Panc1 (cell line): ENCODE measurements at places on chromosomes 16 and 17.

- DNase-seq, result no peak
These were observed 12.9 kb downstream of the ZNRF1 start for GRCh38 chr16:75011634-75012307.

DNA sequence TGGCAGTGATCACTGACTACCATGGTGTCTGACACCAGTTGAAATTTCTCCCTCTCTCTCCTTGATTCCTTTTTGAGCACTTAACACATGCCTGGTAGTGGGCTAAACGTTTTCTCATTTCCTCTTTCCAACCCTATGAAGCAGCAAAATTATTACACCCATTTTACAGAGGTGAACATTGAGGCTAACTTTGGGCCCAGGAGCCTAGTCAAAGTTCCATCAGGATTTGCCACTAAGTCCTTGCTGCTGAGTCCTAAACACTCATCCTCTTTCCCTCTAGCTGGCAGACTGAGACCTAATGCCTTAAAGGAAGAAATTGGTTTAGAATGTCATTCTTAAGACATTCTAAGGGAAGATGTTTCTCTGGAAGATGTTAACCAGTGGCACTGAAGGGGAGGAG lies 74.7 kb upstream of the IRX3 start:
- DNase-seq, result no peak

DNA sequence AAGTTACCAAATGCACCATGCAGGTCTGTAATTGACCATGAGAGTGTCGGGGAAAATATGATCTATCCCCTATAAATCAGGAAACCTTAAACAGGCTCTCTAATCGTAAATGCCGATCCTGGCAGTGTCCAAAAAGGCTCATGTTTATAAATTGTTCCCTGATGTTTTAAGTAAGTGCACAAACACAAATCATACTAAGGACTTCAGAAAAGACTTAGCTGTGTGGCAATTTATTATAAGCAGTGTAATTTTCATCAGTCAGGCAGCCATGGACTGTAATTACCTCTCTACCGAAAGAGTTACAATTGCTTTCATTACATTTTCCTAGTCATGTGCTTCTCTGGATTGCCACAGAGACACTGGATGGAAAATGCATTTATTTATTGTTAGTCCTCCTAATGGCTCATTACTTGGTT lies 73.4 kb upstream of the COX10 start:
- DNase-seq, result no peak

- no peak for DNase-seq
These were observed 213.8 kb downstream of the HS3ST3A1 start for GRCh38 chr17:13387952-13388351.

GRCh38 chr17:75712446-75712845 lies 8.8 kb upstream of the ITGB4 start:
- DNase-seq, result no peak

DNA sequence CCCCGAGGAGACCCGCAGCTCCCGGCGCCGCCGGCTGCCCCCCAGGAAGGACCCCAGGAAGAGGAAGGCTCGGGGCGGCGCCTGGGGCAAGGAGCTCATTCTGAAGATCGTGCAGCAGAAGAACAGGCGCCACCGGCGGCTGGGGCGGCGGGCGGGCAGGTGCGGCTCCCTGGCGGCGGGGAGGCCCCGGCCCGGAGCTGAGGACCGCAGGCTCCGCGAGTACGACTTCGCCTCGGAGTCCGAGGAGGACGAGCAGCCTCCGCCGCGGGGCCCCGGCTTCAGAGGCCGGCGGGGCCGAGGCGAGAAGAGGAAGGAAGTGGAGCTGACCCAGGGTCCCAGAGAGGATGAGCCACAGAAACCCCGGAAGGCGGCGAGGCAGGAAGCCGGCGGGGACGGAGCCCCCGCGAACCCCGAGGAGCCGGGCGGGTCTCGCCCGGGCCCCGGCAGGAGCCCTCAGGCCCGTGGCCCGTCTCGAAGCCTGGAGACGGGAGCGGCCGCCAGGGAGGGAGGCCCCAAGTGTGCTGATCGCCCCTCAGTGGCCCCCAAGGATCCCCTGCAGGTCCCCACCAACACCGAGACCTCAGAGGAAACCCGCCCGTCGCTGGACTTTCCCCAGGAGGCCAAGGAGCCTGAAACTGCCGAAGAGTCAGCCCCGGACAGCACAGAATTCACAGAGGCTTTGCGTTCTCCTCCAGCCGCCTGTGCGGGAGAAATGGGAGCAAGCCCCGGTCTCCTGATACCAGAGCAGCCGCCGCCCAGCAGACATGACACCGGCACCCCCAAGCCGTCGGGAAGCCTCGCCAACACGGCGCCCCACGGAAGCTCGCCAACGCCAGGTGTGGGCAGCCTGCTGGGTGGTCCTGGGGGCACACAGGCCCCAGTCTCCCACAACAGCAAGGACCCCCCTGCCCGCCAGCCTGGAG lies 22.3 kb upstream of the ZFPM1 start:
- DNase-seq, result no peak

DNA sequence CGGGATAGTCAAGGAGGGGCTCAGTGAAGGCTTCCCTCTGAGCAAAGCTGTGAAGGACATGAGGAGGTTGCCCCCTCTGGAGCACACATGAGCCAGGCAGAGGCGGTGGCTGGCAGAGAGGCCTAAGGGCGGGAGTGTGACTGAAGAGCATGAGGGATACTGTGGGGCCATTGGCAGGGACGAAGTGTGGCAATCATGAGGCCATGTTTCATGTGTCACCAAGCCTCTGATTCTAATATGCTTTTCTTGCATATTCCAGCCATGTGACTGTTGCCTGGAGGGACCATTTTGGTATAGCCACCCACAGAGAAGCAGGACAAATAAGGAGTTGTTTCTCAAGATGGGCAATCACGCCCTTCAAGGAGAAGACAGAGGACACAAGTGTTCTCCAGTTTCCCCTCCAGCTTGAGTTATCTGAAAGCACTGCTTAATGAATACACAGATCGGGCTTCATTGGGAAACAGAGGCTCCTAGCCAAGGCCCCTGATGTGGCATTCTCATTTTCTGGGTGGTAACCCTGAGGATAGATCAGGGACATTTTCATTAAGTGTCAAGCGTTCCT lies 68.0 kb downstream of the AKAP1 start:
- DNase-seq, result no peak

- no peak for DNase-seq
These were observed 178.9 kb downstream of the PRKCA start for GRCh38 chr17:66481271-66481670.

GRCh38 chr17:66850692-66851091 lies 15.8 kb downstream of the CACNG5 start:
- no peak for DNase-seq

- DNase-seq, result no peak
These were observed 17.1 kb downstream of the SGCA start for GRCh38 chr17:50182783-50183420.

DNA sequence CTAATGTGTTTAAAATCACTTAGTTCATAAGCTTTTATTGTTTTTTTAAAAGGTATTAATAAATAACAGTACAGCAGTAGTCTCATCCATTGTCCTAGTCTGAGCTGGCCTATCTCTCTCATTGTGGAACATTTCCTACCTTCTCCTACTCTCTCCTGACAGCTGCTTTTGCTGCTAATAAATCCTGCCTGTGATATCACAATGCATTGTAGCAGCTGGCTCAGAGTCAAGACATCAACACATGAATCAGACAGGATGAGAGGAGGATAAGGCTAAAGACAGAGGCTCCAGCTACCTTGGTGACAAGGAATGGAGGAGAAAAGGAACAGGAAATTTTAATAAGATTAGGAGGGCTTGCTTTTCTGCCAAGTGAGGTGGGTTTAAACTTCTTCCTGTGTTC lies 626.1 kb downstream of the HS3ST4 start:
- no peak for DNase-seq

DNA sequence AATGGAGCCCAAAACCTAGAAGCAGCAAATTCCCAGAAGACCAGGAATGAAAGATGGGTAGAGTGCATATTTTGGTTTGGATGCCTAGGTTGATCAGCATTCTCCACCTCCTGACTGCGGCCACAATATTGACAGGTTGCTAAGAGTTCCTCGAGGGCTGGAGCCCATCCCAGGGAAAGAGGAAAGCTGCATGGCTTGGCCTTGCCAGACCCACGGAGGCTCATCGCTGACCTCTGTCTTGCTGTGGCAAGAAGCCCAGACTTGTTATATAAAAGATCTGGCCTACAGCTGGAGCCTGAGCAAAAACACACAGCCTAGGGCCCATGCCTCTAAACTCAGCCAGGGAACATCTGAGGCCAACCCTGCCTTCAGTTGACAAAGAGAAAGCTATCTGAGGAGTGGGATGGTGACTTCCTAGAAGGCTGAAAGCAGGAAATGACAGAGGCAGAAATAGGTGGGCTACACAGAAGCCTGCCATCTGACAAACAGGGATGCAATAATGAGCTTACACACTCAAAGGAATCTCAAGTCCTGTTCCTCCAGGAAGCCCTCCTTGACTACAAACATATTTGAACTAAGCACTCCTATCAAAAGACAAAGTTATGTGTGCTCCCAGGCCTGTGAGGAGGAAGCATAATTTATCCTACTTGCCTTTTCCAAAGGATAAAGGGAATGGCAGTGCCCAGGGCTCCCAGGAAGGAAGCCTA lies 22.5 kb upstream of the SLC35B1 start:
- DNase-seq, result no peak

GRCh38 chr17:81924557-81925532 lies 2.7 kb downstream of the MAFG start:
- DNase-seq, result no peak

DNA sequence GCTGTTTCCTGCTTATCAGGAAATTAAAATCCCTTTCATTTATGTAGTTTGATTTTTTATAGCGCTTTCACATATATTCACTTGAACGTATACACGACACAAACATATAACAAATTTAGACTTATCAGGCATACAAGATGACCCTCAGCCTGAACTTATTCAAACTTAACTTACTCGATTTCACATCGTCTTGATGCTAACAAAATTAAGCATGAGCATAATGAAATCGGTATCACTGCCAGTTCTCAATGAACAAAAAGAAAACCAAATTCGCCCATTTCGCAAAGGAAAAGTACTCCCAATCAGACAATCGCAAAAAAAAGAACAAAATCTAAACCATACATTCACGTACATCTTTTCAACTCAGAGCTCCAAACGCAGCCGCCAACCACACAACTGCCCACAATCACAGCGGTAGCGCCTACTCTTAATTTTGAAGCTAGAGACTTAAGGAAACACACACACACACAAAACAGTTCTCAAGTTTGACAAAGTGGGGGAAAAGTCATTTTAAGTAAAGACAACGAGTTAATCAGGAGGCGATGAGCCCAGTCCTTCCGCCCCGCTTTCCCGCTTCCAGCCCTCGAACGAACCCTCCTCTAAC lies 1.1 kb downstream of the GJC1 start:
- no peak for DNase-seq

GRCh38 chr17:81301195-81302144 lies 6.4 kb upstream of the SLC38A10 start:
- DNase-seq, result no peak

GRCh38 chr16:54946909-54947308 lies 16.2 kb downstream of the IRX5 start:
- DNase-seq, result no peak

- DNase-seq, result no peak
These were observed 10.0 kb downstream of the HS3ST6 start for GRCh38 chr16:1908184-1908583.

GRCh38 chr17:74446551-74447500 lies 14.9 kb downstream of the GPRC5C start:
- DNase-seq, result no peak

- no peak for DNase-seq
These were observed 31.8 kb downstream of the HASPIN start for GRCh38 chr17:3755335-3756030.

DNA sequence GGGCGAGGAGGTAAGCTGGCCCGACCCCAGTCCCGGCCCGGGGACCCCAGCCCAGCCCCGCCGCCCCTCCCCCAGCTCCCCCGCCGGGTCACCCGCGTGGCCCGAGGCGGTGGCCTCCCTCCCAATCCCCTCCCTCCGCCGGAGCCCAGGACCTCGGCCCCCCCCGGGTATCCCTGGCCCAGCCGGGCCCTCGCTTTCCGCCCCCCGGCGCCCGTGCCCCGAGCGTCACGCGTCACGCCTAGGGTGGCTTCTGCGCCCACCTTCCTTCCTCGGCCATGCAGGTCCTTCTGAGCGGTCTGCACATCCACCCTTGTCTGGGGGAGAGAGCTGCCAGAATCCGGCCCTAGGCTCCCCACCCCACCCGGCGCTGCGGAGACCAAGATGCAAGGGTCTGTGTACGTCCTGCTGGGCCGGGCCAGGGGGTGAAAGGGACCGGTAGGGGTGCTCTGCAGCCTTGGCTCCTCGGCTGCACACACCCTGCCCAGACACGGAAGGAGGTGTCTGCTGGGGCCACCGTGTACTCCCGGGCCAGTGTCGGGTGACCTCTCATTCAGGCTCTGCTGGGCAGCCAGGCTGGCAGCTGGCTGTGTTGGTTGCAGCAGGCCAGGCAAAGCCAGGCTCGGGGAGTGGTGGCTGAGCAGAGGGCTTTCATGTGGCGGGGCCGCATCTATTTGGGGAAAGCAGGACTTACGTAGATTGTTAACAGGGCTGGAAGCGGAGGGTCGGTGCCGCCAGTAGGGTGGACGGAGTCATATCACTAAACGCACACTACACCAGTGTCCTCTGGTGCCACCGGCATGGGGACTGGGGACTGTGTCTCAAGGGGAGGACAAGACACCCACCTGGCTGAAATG lies 754 bp downstream of the RAB11FIP4 start:
- DNase-seq, result no peak

DNA sequence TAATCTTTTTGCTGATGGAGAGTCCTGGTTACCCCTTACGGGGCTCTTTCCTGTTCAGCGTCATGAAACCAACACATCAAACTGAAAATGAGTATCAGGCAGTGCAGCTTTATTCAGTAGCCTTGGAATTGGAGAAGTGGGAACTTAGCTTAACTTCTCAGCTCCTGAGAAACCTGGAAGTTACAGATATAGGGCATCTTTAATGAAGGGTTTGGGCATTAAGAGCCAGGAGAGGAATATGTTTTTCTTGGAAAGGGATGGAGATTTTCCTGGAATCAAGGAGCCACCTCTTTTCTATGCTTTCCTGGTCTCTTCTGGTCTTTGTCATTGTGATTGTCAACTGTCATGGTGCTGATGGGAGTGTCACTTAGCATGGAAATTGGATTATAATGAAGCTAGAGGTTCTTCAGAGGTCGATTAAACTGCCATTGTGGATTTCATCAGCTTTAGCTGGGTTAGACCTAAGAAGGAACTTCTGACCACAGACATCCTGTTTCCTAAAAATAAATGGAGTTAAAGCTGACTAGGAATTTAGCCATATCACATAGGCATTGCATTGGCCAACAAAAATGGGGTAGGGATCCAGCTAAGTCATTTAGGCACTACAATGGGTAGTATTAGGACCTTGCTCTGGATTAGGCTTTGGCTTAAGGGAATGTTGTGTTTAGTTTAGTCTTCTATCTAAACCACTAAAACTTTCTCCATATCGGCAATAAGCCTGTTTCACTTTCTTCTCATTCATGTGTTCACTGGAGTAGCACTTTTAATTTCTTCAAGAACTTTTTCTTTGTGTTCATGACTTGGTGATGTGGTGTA lies 186.4 kb downstream of the BCAS3 start:
- no peak for DNase-seq

- DNase-seq, result no peak
These were observed 113.5 kb downstream of the TMEM132E start for GRCh38 chr17:34692920-34693319.

DNA sequence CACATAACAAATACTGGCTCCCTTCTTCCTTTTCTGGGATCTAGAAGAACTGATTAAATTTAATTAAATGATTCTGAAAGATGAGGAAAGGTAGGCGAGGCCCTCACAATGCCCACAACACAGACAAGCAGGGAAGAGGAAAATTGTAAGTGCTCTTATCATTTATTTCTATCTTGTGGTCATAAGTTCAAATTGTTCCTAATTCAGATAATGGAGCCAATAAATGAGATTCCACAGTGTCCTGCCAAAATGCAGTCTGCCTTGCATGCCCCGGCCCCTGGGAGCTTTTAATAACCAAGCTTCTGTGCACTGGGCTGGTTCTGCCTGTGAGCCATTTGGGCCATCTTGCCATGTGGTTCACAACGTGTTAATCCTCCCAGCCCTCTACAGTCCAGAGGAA lies 97.0 kb downstream of the CMC2 start:
- DNase-seq, result no peak
